ENCODE measurements at places on chromosomes 12 and 14. TPM values are rescaled to one million over a fixed set of nuclear protein-coding genes. Genes with fewer than 3 reads are reported as not detected.
A peak's percentile ranks its signal among the peaks of the same experiment; 100 is the strongest.

- no peaks in the 10 kb centered on the region for H3K27me3 ChIP-seq
- no peak overlapping the region for H3K4me3 ChIP-seq
- H3K4me1 ChIP-seq: no peaks in the 10 kb centered on the region
- no peak for DNase-seq
- H3K36me3 ChIP-seq: no peaks in the 10 kb centered on the region
Measured at GRCh38 chr14:55766071-55766470, 186.1 kb downstream of the KTN1 start.

The SCNN1A gene
- 0.26 TPM for total RNA-seq

GRCh38 chr14:32507029-32507984 is 178.2 kb downstream of the AKAP6 start:
- peak overlapping the region; percentile 23 for H3K27ac ChIP-seq
- DNase-seq: peak; percentile 96

GRCh38 chr14:57573173-57573572 is 79.5 kb upstream of the CCDC198 start:
- H3K27me3 ChIP-seq: no peaks in the 10 kb centered on the region
- no peak overlapping the region for H3K4me3 ChIP-seq
- H3K27ac ChIP-seq: no peak overlapping the region
- no peaks in the 10 kb centered on the region for H3K4me1 ChIP-seq
- DNase-seq: no peak
- no peaks in the 10 kb centered on the region for H3K36me3 ChIP-seq

GRCh38 chr12:128316973-128317526 is 50.1 kb downstream of the TMEM132C start:
- no peaks in the 10 kb centered on the region for H3K36me3 ChIP-seq
- no peaks in the 10 kb centered on the region for H3K27me3 ChIP-seq
- no peak for DNase-seq
- no peak overlapping the region for H3K27ac ChIP-seq
- no peaks in the 10 kb centered on the region for H3K4me1 ChIP-seq

GRCh38 chr12:63809566-63809965 is 29.9 kb downstream of the RXYLT1 start:
- H3K4me1 ChIP-seq: no peaks in the 10 kb centered on the region
- no peak overlapping the region for H3K27ac ChIP-seq
- H3K27me3 ChIP-seq: no peaks in the 10 kb centered on the region
- no peak for DNase-seq
- H3K36me3 ChIP-seq: no peaks in the 10 kb centered on the region

All from fibroblast of lung (primary cell).